Frontal cortex (tissue), 4 donors: ENCODE measurements at places on chromosomes 12 and 14. TPM values are rescaled to one million over a fixed set of nuclear protein-coding genes. Genes with fewer than 3 reads are reported as not detected.
A peak's percentile ranks its signal among the peaks of the same experiment; 100 is the strongest.

GRCh38 chr14:64465831-64466554, 694 bp downstream of the AKAP5 start:
- peak; percentile 18 for DNase-seq

The PLEKHD1 gene
- total RNA-seq: 0.41 TPM

The GPR162 gene
- 81.1 TPM for total RNA-seq

The TULP3 gene
- 6.9 TPM for total RNA-seq
